ENCODE measurements at places on chromosomes 16 and 17. TPM values are rescaled to one million over a fixed set of nuclear protein-coding genes. Genes with fewer than 3 reads are reported as not detected.

DNA sequence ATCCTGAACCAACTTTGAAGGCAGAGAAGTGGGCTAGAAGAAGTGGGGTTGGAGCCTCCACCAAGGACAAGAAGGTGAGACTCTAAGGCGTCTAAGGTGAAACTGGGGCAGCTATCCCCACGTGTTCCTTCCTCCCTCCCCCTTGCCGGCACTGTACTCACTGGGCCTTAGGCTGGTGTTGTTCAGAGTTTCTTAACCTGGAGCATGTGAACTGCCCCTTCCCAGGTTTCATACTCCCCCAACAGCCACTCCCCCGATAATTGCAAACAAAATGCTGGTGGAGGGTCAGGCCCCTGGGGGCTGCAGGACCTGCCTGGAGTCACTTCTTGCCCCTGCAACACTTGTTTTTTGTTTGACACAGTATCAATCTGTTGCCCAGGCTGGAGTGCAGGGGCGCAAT is 7.3 kb upstream of the SOCS3 start:
- no peak for DNase-seq

DNA sequence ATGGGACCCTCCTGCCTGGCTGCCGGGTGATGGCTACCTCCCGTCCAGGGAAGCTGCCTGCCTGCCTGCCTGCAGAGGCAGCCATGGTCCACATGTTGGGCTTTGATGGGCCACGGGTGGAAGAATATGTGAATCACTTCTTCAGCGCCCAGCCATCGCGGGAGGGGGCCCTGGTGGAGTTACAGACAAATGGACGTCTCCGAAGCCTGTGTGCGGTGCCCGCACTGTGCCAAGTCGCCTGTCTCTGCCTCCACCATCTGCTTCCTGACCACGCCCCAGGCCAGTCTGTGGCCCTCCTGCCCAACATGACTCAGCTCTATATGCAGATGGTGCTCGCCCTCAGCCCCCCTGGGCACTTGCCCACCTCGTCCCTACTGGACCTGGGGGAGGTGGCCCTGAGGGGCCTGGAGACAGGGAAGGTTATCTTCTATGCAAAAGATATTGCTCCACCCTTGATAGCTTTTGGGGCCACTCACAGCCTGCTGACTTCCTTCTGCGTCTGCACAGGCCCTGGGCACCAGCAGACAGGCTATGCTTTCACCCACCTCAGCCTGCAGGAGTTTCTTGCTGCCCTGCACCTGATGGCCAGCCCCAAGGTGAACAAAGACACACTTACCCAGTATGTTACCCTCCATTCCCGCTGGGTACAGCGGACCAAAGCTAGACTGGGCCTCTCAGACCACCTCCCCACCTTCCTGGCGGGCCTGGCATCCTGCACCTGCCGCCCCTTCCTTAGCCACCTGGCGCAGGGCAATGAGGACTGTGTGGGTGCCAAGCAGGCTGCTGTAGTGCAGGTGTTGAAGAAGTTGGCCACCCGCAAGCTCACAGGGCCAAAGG is 36.8 kb downstream of the NLRC5 start:
- DNase-seq = no peak

- DNase-seq = no peak
Observed at GRCh38 chr17:50317121-50317520, 28.8 kb upstream of the XYLT2 start.

GRCh38 chr17:13415871-13416416 is 185.8 kb downstream of the HS3ST3A1 start:
- DNase-seq = peak; percentile 78

Gene MSRB1
- total RNA-seq = 21.3 TPM
